ENCODE measurements at places on chromosomes 4 and X.

DNA sequence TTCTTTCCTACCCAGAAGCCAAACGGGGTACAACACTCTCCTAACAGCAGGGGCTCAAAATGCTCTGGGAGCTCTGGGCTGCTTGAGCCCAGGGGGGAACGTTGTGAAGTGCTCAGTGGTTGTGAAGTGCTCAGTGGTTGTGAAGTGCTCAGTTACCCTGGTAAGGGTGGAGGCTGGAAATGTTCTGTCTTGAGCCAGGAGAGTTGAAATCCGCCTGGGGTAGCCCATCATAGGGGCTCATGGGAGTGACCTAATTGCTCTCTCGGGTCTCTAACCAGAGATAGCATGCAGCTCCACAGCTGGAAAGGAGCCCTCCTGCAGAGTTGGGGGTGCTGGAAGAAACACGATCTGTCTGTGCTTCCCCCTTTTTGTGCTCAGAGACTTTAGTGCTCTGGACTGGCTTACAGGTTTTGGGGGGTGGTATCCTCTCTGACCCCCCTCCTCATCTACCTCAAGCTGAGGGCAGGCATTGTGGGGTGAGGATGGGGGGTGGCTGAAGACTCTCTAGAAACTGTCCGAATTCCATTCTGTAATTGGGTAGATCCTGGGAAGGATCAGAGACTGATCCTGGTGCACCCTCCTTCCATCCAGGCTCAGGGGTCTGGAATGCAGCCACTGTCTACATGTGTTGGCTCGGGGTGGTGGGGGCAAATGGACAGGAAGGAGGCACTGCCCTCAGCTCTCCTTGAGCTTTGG is 2.7 kb downstream of the EFNB1 start:
- DNase-seq, result no peak

- DNase-seq, result no peak
Measured at GRCh38 chrX:38831949-38832348, 30.7 kb downstream of the MID1IP1 start.

DNA sequence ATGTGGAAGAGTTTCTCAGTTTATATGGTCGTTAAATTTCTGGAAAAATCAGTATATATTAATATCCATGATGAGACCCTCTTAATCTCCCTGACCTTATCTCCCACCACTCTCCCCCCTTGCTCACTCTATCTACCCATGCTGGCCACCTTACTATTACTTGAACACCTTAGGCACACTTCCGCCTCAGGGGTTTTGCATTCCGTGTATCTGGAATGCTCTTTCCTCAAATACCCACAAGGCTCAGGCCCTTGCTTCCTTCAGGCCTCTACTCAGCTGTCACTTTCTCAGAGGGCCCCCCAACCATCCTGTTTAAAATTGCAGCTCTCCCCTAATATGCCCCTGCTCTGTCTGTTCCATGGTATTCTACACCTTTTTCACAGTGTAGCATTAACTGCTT is 1.9 kb downstream of the KANTR start:
- no peak for DNase-seq

GRCh38 chr4:61527888-61528287 is 327.8 kb downstream of the ADGRL3 start:
- no peak for DNase-seq

GRCh38 chr4:107733431-107733925 is 13.4 kb upstream of the PAPSS1 start:
- DNase-seq, result no peak

DNA sequence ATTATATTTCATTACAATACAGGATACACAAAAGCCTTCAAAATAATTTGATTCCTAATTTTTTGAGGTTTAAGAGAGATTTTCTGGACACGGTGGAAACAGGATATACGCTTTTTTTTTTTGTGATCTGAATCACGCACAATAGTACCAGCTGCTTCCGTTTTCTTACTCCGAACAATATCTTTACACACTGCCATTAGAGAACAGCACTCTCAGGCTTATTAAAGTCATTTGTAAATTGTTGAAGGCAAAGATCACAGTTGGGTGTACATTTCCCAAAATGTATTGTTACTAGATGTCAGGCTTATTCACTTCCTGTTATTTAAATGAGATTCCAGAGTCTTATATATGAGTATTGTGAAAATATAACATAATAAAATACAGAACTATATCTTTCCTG is 71.5 kb downstream of the TMEM47 start:
- no peak for DNase-seq

GRCh38 chr4:101337688-101338087 is 9.6 kb downstream of the PPP3CA start:
- no peak for DNase-seq

GRCh38 chrX:33725535-33726210 is 406.4 kb downstream of the FAM47A start:
- no peak for DNase-seq

DNA sequence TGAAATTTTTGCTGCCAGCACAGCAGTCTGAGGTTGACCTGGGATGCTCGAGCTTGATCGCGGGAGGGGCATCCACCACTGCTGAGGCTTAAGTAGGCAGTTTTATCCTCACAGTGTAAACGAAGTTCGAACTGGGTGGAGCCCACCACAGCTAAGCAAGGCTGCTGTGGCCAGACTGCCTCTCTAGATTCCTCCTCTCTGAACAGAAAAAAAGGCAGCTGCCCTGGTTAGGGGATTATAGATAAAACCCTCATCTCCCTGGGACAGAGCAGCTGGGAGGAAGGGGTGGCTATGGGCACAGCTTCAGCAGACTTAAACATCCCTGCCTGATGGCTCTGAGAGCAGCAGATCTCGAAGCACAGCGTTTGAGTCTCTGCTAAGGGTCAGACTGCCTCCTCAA is 314.6 kb downstream of the STPG2 start:
- no peak for DNase-seq

GRCh38 chr4:42985976-42986375 is 93.5 kb downstream of the GRXCR1 start:
- DNase-seq, result no peak

GRCh38 chr4:57614257-57614932 is 504.2 kb upstream of the IGFBP7 start:
- DNase-seq, result no peak

DNA sequence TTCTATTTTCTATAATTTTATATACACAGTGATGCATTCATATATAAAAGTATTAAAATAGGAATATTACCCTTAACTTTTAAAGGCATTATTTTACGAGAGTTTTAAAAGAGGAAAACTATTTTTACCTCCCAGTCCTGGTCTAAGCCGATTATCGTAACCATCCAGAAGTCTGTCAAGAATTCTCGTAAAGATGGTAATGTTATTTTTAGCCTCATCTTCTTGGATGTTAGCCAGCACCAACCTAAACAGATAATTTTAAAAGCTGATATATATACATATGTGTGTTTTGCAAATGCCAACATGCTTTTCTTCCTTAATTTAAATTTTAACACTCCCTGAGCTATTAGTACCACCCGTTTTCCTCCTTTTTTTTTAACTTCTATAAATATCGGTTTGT is 4.0 kb downstream of the GABRA2 start:
- no peak for DNase-seq

DNA sequence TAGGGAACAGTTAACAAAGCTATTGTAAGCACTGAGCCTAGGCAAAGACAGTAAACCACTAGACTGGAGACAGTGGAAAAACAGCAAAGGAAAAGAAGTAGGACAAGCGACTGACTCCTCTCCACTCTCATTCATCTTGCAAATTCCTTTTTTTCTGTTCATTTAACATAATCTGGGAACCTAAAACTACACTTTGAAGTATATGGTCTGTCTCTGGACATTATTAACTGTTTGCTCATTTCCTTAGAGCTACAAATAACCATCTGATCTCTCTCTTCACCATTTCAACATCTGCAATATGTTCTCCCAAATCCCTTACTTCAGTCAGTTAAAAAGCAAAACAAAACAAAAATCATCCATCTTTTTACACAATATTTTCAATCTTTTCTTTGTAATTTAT is 642 bp downstream of the HMGN5 start:
- no peak for DNase-seq

- no peak for DNase-seq
Measured at GRCh38 chr4:67580577-67580976, 22.1 kb downstream of the STAP1 start.

DNA sequence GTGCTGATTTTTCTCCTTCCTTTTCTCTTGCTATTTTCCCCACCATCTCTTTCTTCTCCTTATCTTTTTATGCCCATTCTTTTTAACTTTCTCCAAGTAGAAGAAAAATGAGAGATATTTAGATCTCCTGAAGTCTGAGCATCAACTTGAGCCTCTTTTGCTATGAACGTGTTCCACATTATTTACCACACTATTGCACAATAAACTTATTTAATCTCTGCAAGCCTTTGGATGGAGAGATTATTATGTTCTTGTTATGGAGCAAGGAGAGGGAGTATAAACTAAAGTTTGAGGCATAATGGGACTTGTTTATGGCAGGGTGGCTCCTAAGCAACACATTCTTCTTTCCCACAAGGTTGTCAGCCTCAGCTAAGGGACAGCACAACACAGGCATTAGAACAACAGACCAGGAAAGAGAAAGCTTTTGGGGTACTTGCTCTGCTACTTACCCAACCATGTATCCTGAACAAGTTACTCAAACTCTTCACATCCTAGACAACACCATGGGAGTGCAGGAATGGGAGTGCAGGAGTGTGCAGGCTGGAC is 365.5 kb upstream of the BOD1L1 start:
- no peak for DNase-seq

DNA sequence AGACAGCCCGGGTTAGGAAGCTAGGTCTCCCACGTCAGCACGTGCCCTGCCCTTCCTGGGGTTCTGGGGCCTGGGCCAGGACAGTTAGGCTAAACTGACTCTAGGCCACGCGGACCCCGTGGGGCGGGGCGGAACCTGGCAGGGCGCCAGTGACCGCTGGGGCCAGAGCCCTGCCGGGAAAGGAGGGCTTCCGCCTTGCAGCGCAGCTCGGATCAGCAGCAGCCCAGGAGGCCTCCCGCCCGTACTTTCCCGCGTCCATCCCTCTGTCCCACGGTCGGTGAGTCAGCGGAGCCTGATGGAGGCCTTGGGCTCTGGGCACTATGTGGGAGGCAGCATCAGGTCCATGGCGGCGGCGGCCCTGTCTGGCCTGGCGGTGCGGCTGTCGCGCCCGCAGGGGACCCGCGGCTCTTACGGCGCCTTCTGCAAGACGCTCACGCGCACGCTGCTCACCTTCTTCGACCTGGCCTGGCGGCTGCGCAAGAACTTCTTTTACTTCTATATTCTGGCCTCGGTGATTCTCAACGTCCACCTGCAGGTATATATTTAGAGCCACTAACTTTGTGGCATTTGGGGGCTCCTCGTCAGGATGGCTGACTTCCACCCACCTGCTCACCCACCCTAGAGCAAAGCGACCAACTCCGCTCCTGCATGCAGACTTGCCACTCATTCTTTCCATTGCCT is at the start of gene SMIM10:
Gene SMIM10 (plus strand): TSS at position 191 of the 681 bp plus-strand sequence. CDS start 105 bp downstream, at position 296.
- peak; percentile 81 for DNase-seq

- no peak for DNase-seq
Measured at GRCh38 chr4:7293703-7294102, 101.4 kb downstream of the SORCS2 start.

DNA sequence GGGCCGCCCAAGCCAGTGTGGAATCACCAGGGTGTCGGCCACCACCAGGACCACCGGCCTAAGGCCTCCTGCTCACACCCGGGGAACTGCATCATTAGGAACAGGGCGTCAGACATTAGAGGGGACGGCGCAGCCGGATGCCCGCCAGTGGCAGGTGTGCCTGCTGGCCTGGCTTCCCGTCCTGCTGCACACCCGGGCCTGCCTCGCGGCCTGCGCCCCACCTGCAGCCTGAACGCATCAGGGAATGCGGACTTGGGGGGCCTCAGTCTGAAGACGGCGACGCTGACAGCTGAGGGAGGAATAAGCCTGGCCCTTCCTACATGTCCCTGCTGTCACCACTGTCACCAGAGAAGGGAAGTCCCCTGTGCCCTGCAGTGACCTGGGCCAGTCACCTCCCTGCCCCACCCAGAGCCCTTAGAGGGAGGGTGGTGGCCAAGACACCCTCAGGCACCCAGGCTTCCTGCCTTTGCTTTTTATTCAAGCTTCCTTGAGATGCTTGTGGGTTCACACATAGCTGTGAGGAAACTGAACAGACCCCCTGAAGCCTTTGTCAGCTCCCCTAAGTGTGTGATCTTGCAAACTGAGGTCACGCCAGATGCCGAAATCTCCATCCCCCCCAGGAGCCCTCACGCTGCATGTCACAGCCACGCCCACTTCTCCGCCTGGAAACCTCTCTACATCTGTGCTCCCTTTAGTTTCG is 3.2 kb downstream of the DGKQ start:
- DNase-seq, result no peak

DNA sequence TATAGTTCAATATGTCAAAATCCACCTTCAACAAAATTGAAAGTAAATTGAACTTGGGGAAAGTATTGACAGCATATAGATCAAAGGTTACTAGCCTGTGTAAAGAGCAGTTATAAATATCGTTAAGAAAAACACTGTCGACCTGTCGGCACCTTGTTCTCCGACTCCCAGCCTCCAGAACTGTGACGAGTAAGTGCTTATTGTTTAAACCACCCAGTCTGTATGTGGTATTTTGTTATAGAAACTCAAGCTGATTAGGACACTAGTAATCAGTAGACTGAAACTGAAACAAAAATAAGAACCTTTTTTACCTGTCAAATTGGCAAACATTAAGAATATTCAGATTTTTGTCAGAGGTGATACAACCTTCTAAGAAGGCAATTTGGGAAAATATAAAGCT is 17.0 kb downstream of the HTT start:
- no peak for DNase-seq

- no peak for DNase-seq
Measured at GRCh38 chrX:23659339-23659738, 8.0 kb upstream of the PRDX4 start.

DNA sequence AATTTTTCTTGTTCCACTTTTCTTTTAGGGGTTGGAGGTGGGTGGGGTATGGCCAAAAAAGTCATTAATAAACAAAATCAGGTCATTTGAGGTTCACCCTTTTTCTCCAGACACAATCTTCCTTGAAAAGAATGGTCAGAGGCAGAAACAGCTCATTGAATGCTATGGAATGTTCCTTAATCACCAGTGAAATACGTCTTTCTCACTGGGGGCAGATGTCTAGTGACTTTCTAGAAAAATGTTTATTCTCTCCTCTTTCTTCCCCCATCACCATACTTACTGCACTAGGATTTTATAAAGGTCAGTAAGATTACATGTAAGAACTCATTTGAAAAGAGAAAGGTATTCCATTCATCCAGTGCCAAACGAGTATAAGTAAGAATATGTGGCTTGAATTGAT is 44.5 kb downstream of the MGST2 start:
- no peak for DNase-seq

- no peak for DNase-seq
Measured at GRCh38 chr4:98583265-98583664, 75.1 kb downstream of the TSPAN5 start.

All from hematopoietic multipotent progenitor cell treated with erythropoietin and hydrocortisone succinate and interleukin-3 and kit ligand, for 6 days (in vitro differentiated cells).